ENCODE measurements at places on chromosomes 4 and X.

DNA sequence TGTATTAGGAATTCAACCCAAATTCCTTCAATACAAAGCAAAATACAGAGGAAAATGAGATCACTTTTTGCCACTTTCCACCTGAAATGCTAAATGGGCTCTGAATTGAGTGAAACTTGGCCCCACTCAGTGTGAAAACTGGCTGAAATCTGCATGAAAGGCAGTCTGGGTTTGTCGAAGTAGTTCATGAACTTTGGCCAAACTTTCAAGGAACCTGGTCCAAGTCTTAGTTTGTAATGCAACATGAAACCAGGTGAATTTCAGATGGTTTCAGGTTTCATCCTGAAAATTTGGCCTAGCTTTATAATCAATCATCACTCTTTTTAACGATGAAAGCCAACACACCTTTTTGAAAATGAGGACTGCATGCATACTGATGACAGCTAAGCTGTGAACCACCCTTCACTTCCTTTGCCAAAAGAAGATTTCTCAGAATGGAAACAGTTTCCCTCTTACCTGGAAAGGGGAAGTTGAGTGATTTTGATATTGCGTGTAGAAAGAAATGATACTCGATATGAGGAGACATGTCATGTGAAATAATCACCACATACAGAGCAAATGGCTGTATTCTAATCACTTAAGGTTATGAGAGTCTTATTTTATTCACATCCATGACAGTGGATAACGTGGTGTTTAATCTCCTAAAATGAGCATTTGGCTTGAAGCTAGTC, 209.9 kb upstream of the ETNPPL start:
- DNase-seq: no peak

GRCh38 chr4:140943486-140944198, 187.5 kb upstream of the TBC1D9 start:
- DNase-seq: no peak

DNA sequence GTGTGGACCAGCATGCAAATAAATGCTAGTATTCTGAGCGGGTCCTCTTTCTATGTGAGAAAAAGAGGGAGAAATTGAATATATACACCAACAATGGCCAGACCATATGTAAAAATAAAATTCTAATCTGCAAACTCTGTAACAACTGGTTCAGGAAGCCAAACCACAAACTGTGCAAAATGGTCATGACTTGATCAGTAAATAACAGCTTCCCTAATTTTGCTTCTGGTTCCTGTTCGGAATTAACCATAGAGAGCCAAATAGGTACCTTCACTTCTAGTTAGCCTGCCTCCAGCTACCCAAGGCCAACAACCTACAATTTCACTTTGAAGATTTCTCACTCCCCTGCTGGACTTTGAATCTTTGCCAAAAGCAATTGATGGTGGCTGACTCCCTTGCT, 1313.2 kb downstream of the ADGRL3 start:
- DNase-seq: no peak

GRCh38 chr4:73429826-73430587, 6.0 kb upstream of the AFP start:
- DNase-seq: no peak

DNA sequence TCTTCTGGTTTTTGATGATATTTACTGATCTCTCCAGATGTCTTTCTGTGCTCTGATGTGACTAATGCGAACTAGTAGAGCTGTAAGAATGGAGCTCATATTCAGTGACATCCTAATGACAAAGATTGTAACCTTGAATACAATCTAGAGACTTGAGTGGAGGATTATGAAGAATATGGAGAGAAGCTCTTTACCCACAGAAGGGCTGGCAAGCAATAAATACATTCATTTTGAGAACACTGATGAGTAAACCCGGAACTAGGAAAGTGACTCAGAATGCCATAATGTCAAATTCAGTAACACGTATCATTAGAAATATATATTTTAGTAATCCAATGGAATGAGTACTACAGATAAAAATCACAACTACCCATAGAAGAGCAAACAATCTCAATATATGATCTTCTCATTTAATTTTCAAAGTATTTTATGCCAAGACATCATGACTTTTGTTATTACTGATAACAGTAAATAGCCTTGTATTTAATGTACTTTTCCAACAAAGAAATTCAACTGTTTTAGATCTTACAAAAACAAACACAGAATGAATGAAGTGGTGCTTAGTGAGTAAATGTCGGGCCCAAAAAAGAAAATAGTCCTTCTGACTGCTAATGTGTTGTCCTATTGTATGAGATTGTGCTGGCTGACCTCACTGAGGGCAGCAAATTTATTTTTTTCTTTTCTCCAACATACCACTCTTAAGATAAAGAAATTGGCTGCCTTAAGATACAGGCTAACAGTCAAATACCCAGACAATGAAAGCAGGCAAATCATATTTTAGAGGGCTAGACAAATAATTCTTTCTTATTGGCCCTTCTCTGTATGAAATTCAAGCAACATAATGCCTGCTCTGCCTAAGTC, 49.2 kb upstream of the HDAC8 start:
- no peak for DNase-seq

DNA sequence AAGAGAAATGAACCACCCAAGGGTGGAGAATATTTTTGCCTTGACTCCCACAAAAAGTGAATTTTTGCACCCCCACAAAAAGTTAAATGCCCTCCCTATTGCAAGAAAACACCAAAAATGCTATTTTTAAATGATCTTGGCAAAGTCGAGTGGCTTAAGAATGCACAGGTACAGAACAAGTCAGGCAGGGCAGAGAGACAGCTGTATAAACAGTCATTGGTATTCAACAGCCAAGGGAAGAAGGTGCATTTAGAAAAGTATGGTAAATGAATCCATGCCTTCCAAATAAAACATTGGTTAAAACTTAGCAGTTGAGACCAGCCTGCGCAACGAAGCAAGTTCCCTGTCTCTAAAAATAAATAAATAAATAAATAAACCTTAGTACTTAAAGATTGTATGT, 169.3 kb downstream of the CHIC2 start:
- DNase-seq: no peak

GRCh38 chr4:18025288-18025687, 3.7 kb upstream of the LCORL start:
- DNase-seq: no peak

- peak; percentile 55 for DNase-seq
Observed at GRCh38 chr4:54784161-54784671, 126.5 kb downstream of the KIT start.

- DNase-seq: no peak
Observed at GRCh38 chr4:159018062-159018629, 84.7 kb upstream of the RAPGEF2 start.

DNA sequence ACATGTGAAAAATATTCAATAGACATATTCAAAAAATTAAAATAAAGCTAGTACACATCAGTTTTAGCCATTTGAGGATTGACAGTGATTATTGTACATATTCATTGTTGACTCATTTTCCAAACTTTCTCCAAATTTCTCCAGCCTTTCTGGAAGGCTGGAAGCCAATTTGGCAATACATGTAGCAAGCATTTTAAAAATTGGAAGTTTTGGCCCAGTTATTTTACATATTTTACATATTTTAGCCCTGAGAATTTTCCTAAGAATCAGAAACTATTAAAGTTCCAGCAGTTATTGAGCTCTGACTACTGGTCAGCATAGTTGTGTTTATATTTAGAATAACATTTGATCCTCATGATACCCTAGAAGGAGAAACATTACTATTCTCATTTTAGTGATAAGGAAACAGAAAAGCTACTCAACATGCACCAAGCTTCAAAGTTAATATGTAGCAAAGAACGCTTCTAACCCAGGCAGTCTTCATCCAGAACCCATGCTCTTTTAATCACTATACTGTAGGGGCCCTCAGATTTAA, 3.2 kb downstream of the CABS1 start:
- DNase-seq: no peak

GRCh38 chr4:185317880-185318279, 77.8 kb downstream of the LRP2BP start:
- no peak for DNase-seq

DNA sequence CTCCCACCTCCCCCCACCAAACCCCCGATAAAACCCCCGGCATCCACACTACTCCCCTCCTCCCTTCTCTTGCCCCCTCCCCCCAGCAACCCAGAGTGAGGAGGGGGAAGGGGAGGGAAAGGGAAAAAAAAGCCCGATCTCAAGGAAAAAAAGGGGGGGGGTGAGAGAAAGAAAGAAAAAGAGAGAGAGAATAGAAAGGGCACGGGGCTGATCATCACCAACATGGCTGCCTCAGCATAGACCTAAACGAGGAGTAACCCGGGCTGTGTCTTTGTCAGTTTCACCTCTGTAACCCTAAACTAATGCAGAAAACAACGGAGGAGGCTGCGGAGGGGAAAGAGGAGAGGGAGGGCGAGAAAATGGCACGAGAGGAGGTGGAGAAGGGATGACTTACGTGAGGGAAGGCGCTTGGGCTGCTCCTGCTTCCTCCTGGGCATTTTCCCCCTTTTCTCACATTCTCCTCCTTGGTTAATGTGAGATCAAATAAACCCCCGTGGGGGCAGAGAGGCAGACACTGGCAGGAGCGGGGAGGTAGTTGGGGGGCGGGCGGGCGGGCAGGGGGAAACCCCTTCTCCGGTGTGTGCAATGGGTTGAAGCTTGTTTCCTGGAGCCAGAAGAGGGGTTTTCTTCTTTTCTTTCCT, 532 bp downstream of the ZNF827 start:
- DNase-seq: peak; percentile 37

DNA sequence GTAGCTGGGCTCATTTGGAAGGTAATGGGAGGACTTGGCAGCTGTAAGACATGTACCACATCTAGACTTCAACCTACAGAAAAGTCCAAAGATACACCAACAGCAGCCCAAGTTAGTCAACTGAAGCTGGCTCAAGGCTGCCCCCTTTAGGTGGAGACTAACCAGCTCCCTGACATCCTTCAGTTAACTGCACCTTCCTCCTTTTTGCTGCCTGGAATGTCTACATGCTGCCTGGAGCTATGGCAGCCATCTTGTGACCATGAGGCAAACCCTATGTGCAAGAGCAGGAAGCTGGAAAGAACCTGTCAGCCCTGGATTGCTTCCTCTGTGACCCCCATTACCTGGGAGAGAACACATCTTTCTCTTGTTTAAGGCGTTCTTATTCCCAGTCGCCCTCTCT, 25.8 kb downstream of the ARSD start:
- DNase-seq: no peak

GRCh38 chrX:36909676-36910030, 98.5 kb upstream of the FAM47C start:
- DNase-seq: no peak

DNA sequence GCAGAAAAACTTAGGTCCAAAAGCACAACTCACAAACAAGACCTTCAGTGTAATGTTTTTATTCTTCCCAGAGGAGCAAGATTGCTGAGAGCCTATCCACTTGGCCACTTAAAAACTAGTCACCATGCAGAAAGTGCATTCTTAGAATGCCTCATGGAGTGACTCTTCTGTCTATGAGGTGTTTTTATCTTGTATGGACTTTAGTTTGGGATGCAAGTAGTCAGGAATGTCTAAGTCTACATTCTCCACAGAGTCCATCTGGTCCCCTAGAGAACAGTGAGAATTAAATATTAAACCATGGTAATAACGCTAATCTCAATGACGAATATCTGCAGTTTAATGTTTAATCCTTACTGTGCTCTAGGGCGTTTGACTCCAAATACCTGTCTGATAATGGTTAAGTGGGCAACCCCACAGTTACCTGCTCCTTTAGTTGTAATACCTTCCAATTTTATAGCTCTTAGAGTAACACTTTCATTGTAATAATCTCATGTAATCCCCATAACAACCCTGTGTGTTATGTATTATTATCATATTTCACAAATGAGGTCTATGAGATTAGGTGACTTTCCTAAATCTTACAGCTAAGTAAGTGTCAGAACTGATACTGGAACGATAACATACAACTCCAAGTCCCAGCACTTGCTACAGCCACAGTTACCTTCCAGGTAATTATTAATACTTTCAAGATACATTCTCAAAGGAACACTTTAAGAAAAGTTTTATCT, 235.6 kb upstream of the JADE1 start:
- no peak for DNase-seq

DNA sequence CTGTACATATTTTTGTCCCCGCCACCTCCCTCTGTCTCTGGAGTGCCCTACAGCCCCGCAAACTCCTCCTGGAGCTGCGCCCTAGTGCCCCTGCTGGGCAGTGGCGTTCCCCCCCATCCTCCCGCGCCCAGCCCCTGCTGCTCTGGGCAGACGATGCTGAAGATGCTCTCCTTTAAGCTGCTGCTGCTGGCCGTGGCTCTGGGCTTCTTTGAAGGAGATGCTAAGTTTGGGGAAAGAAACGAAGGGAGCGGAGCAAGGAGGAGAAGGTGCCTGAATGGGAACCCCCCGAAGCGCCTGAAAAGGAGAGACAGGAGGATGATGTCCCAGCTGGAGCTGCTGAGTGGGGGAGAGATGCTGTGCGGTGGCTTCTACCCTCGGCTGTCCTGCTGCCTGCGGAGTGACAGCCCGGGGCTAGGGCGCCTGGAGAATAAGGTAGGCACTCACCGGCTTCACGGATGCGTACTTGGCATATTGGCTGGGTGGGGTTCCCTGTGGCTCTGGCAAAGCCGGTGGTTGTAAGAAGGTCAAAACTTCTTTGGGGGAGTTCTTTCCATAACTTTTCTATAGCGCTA, 653 bp downstream of the HHIP start:
- DNase-seq: no peak

GRCh38 chr4:140777894-140778293, 21.7 kb upstream of the TBC1D9 start:
- no peak for DNase-seq

DNA sequence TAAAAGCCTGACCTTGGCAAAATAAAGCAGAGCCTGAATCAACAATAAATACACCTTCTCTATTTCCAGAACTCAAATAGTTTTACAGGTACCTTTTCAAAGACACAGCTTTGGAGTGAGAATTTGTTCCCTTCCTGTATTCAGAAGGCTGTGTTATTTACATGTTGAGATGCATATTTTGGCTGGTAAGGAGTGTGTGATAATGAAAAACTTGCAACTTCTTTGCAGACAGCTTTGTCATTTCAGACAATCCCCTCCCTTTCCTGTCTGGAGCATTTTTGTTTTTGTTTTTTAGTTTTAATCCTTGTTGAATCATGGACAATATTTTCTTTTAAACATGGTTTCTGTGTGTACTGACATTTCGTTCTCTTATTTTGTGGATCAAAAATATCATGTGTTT, 493.8 kb downstream of the FAT4 start:
- no peak for DNase-seq

DNA sequence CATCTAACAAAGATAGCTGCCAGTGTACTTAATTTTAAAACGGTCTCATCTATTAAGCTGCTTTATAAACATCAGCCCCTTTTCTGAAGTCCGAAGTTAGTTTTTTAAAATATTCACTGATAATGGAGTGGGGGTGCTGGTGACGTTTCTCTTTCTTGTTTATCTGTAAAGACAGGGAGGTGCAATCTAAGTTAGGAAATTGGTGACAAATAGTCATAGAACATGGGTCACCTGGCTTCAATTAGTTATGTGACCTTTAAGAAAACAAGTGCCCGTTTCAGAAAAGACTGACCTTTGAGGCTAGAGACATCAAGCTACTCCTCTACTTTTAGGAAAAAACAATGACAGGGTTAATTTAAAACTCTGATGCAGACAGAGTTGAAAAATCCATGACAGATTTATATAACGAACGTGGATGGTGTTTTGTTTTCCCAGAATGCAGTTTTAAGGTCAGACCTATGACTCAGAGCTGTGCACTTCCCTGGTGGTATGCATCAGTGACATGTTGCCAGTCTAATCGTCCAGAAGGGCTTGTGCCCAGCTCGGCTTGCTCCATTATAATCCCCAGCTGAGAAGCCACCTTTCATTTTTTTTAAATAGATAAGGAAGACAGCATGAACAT, 38.2 kb downstream of the FHL1 start:
- DNase-seq: peak; percentile 54

All from adrenal gland (tissue), 19 donors.